CD4-positive, alpha-beta memory T cell (primary cell): ENCODE measurements at places on chromosomes 5 and 9. TPM values are rescaled to one million over a fixed set of nuclear protein-coding genes. Genes with fewer than 3 reads are reported as not detected.

DNA sequence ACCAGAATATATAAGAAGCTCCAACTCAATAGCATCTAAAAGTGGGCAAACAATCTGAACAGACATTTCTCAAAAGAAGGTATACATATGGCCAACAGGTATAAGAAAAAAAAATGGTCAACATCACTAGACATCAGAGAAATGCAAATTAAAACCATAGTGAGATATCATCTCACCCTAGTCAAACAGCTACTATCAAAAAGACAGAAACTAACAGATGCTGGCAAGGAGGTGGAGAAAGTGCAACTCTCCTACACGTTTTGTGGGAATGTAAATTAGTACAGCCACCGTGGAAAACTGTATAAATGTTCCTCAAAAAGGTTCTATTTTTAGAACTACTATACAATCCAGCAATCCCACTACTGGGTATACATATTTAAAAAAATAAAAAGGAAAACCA, 199.9 kb upstream of the SMC2 start:
- no peak for DNase-seq

DNA sequence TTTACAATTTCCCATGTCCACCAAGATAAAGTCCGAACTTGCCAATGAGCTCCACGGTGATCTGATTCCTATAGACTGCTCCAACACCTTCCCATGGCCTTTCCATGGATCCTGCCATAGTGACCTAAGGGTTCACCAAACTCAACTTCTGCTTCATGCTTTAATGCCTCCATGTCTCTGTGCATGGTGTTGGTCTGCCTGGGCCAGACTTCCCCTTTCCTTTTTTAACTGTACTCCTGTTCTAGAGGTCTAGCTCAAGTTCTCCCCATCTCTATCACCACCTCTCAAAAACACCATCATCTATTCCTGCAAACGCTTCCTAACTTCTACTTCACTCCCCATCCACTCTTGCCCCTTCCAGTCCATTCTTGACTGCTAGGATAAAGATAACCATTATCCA, 14.8 kb upstream of the SMARCA2 start:
- no peak for DNase-seq

- DNase-seq = peak; percentile 56
These were observed 974 bp downstream of the CCDC69 start for GRCh38 chr5:151222790-151223446.

GRCh38 chr9:109948453-109948852, 168.5 kb downstream of the PALM2AKAP2 start:
- DNase-seq = no peak

GRCh38 chr5:33167541-33167940, 273.2 kb upstream of the TARS1 start:
- no peak for DNase-seq

DNA sequence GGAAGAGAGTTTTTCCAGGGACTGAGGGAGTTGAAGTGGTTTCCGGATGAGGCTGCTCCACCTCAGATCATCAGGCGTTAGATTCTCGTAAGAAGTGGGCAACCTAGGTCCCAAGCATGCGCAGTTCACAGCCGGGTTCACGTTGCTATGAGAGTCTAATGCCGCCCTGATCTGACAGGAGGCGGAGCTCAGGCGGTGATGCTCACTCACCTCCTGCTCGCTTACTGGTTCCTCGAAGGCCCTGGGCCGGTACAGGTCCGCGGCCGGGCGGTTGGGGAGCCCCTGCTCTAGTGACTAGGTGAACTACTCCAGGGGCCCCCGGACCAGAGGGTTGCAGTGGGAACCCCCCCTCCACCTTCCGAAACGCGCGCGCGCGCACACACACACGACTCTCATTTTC, 997 bp upstream of the RNF130 start:
- DNase-seq = peak; percentile 24

DNA sequence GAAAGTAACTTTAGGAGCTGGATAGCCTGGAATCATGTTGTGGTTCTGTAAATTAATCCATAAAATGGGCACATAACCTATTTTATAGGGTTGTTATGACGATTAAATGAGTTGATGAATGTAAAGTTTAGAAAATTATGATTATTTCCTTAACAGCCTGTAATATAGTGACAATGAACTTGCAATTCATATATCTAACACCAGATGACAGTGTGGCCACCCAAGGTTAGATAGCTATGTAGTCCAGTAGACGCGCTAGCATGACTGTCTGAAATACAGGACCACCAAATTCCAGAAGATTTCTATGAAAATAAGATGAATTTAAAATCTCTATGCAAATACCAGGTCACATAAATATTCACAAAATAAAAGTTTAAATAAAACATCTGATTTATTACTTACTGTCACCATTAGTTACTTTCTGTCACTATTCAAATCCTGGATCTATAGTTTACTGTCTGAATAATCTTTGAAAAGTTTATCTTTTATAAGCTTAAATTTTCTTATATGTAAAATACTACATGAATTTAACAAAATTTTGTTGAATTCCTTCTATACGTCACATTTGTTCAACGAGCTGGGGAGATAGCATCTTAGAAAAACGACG, 26.1 kb upstream of the MACIR start:
- peak; percentile 35 for DNase-seq

GRCh38 chr5:51397996-51398395, 14.7 kb downstream of the ISL1 start:
- no peak for DNase-seq

DNA sequence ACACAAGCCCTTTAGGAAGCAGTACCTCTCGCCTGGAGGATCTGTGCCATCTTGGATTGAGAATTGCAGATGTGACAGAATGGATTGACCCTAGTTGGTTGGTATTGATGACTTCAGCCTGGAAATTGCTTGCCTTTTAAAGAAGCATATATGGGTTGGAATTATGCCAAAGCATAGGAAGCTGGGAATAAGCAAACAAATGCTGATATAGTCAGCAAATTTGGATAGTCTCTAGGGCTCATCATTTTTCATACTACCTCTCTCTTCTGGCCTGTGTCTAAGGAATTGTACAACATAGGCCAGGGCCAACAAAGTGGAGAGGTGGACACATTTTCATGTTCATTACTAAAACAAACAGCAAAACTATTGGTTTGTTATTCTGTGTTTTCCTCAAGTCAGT, 13.2 kb downstream of the TRIM32 start:
- no peak for DNase-seq

GRCh38 chr5:173964506-173964905, 24.5 kb upstream of the C5orf47 start:
- no peak for DNase-seq

DNA sequence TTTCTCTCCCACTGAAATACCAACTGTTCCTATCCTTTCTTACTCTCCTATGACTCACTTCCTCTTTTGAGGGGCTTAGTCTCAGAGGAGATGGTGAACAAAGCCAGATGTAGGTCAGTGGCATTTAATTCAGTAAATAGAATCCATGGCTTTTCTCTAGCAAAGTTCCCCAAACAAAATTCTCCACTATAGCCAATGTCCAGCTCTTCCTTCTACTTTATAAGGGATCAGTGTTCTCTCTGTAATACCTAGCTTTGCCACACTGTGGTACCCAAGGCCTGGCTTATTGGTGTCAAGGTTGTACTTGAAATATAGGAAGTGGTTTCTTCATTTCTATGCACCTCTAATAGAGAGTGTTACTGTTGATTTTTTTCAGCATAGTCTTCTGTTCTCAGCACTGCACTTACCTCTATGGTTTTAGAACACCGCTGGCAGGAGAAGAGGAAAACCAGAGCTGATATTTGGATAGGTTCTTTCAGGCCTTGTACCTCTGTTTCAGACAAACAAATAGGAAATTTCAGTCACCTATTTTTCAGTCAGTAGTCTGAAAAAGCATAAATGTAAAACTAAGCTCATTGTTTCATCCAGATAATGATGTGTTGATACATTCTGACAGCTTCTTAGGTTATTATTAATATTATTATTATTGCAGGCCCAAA, 40.6 kb upstream of the ITGA2 start:
- peak; percentile 66 for DNase-seq

DNA sequence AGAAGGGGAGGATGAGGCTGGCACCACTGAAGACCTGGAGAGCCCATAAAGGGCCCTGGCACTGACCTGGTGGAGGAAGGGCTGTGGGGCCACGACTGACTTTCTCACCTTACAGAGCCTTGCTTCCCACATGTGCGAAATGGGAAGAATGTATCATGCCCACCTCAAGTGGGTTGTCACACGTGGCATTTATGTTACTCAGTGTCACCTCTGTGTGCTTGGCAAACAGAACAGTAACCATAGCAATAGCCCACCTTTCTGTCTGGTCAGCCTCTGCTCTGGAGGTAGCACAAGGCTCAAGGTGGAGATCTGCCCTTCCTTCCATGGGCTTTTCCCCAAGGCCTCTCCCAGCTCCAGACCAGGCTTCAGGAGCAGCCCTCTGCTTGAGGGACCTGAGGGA, 16.7 kb downstream of the TCF7 start:
- DNase-seq = peak; percentile 71

- DNase-seq = no peak
These were observed 639.7 kb upstream of the C9orf72 start for GRCh38 chr9:28212979-28213378.

DNA sequence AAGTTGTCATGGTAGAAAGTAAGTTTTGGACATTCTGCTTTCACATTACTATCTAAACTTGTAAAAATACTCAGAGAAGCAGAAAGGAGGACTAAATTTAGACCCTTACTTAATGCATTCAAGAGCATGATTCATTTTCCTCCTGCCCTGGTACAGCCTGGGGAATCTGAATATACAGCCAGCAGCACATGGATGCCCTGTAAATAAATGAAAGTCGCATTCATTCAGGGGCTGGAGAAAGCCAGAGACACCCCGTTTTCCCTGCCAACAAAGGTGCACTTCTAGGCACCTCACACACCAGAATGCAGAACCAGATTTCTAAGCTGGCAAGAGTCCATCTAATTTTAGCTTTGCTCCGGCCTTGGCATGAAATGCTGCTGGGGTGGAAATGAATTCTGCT, 172.7 kb upstream of the KLF9 start:
- DNase-seq = no peak

DNA sequence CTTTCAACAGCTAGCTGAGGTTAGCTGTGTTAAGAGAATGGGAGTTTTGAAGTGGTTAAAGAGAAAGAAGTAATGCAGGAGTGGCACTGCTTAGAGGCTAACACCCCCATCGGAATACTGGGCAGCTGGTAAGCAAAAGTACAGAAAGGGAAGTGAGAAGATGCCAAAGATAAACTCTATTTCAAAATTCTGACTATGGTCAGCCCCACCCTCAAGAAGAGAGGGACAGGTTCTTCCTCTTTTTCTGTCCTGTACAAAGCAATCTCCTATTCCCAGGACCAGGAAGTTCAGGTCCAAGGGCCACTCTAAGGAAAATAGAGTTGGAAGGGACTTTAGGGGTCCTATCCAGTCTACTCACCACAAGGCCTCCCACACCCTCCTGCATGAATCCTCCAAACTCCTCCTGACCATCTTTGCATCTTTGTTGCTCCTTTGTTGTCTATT, 45.9 kb upstream of the JAK2 start:
- no peak for DNase-seq

DNA sequence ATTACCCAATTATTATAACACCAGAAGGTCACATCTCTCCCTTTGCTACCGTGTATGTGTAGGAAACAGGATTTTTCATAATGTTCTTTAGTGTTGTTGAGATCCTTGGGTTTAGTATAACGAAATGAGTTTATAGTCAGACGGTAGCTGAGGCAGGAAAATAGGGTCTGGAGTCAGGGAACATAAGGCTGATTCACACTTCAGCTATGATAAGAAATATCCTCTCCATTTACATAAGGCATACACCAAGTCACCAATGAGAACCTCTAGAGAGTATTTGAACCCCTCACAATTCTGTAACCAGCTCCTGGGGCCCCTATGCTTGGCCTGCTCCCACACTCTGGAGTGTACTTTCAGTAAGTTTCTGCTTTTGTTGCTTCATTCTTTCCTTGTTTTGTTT, 58.9 kb upstream of the ANKH start:
- no peak for DNase-seq

- DNase-seq = no peak
These were observed 91.8 kb downstream of the PTTG1 start for GRCh38 chr5:160513485-160513884.

DNA sequence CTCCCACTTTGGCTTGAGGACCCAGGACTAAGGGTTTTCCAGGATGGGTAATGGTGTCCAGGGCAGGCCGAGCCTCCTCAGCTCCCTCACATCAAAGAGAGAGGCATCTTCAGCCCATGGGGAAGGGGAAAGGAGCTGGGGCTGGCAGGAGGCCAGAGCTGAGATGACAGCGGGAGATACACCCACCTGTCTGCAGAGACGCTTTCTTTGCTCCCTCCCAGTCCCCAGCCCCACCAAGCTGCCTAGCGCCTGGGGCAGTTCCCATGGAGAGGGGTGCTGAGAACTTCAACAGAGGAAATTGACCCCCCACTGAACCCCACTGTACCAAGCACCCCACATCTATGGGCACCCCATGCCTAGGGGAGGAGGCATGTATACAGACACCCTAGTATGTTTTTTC, 10.6 kb downstream of the PCDH1 start:
- DNase-seq = no peak

TTC23L gene
- not detected for total RNA-seq

TMEM174 gene
- not detected for total RNA-seq

TAF11L8 gene
- total RNA-seq = not detected

SIMC1 gene
- 27.3 TPM for total RNA-seq

SIL1 gene
- 16.7 TPM for total RNA-seq

GPX8 gene
- not detected for total RNA-seq

GAS1 gene
- 0.79 TPM for total RNA-seq

CDC20B gene
- total RNA-seq = not detected

SYNPO gene
- 0.06 TPM for total RNA-seq

TGFBR1 gene
- total RNA-seq = 26.4 TPM

LTC4S gene
- 5.1 TPM for total RNA-seq

RANBP3L gene
- not detected for total RNA-seq

CEP72 gene
- 28.0 TPM for total RNA-seq

ANKRD18A gene
- total RNA-seq = 9.7 TPM

ARHGEF37 gene
- total RNA-seq = 1.3 TPM

IL12B gene
- not detected for total RNA-seq
